Globus pallidus (tissue), 1 donor: ENCODE measurements at places on chromosomes 11 and 22.

GRCh38 chr22:47547881-47548650 is 785.6 kb downstream of the TBC1D22A start:
- DNase-seq: no peak

- DNase-seq: no peak
Observed at GRCh38 chr11:63503492-63503891, 2.4 kb upstream of the LGALS12 start.

DNA sequence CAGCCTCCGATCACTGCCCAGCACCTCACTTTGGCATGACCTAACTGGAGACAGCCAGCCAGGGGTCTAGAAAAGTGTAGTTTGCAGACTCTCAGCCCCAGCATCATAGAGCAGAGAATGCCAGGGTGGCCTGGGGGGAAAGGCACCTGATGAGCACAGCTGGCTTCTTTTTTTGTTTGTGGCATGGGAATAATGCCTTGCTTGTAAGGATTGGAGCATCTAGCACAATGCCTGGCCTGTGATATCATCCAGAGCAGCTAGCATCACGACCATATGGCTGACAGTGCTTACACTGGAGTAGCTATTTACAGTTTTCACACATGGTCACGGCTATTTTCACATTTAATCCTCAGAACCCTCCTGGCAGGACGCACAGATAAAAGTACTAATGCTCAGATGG is 594.8 kb upstream of the B3GAT1 start:
- DNase-seq: peak; percentile 90

DNA sequence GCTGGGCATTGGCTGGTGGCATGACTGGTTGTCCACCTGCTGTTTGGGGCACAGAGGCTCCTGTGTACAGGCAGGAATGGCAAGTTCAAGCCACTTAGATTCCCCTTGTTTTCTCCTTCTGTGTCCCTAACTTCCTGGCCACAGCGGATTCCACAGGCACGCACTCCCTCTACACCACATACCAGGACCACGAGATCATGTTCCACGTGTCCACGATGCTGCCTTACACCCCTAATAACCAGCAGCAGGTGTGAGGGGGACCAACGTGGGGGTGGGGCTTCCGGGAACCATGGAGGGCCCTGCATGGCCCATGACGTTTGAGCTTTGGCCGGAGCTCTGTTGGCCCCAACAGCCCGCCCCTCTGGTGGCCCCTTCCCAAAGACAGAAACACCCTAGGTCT is 7.8 kb downstream of the SIPA1 start:
- DNase-seq: no peak

GRCh38 chr11:100624346-100624745 is 62.7 kb upstream of the ARHGAP42 start:
- DNase-seq: no peak

GRCh38 chr11:29282088-29282487 is 734.7 kb downstream of the KCNA4 start:
- DNase-seq: no peak

DNA sequence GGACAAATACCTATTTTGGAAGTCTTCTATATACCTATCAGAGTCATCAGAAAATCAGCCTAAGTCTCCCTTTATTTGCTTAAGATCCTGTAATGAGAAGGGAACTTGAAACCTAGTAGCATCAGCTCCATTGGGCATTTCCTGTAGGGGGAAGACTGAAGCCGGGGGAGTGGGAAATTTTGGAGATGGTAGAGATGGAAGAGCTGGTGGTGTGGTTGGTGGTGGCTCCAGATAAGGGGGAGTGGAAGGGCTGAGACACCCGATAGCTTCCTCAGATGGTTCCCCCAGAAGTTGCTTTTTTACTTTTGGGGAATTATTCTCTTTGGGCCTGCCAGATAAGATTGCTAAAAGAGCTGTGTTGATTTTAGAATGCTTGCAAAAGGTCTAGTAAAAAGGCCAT is 16.4 kb upstream of the EI24 start:
- no peak for DNase-seq

GRCh38 chr22:37763012-37763411 is 44.7 kb upstream of the GCAT start:
- DNase-seq: no peak

GRCh38 chr22:45757936-45758335 is 86.3 kb downstream of the ATXN10 start:
- DNase-seq: no peak

DNA sequence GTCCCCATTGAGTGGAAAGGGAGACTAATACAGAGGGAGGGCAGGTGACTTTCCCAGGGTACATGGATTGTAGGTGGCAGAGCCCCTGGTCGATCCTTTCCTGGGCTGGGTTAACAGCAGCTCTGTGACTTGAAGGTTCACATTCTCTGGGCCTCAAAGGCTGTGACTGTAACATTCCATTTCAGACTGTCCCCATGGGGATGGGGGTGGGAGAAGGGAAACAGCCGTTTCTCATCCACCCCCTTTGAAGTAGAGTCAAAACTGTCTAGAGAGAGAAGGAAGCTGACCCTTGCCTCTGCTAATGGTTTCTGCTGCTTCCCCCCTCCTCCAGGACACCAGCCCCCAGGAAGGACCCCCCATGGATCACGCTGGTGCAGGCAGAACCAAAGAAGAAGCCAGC is 19.2 kb downstream of the MICALL1 start:
- DNase-seq: no peak
